PC-9 (cell line): ENCODE measurements at places on chromosomes 7 and 10. TPM values are rescaled to one million over a fixed set of nuclear protein-coding genes. Genes with fewer than 3 reads are reported as not detected.

The HYCC1 gene
- total RNA-seq = 25.1 and 28.2 TPM in 2 replicates

- no peak overlapping the region for H3K4me3 ChIP-seq
- no peaks in the 10 kb centered on the region for H3K27me3 ChIP-seq
- H3K27ac ChIP-seq = no peak overlapping the region
These were observed 95.4 kb upstream of the SHH start for GRCh38 chr7:155907450-155908200.

GRCh38 chr10:127257395-127257794 is 61.0 kb upstream of the INSYN2A start:
- H3K27ac ChIP-seq = no peak overlapping the region
- no peak overlapping the region for H3K4me3 ChIP-seq
- no peak for DNase-seq

The URGCP gene
- 45.7 and 49.5 TPM in 2 replicates for total RNA-seq
